Activated T-cell treated with anti-CD3 and anti-CD28 coated beads for 4 hours (primary cell): ENCODE measurements at places on chromosomes 4 and X.

DNA sequence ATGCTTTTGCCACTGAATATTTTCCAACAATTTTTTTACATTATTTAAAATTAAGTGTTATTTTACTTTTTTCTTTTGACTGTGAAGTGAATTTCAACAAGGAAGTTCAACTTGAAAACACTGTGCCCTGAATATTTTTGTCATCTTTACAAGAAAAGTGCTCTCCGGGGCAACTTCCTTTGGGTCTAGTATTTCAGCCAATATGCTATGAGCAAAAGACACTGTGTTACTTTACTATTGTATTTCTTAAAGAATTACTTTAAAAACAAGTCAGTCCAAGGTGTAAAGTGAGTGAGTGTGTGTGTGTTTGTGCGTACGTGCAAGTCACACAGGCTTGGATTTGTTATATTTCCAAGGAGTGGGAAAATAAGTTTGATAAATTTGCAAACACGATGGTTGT is 7.6 kb upstream of the USP53 start:
- no peak for DNase-seq

DNA sequence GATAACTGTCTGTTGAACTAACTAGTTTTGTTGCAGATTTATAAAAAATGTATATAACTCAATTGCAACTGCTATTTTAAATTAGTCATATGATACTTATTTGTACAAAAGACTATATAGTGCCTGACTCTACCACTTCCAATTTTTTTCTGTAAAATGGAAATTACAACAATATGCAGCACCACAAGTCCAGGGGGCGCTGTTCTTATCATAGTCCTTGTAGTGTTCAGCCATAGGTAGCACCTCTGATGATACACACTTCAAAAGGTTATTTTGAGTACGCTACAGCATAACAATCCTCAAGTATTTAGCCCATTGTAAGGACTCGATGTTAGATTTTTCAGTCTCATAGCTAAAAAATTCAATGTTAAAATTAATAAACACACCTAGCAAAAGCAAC is 174.9 kb downstream of the CORIN start:
- no peak for DNase-seq

DNA sequence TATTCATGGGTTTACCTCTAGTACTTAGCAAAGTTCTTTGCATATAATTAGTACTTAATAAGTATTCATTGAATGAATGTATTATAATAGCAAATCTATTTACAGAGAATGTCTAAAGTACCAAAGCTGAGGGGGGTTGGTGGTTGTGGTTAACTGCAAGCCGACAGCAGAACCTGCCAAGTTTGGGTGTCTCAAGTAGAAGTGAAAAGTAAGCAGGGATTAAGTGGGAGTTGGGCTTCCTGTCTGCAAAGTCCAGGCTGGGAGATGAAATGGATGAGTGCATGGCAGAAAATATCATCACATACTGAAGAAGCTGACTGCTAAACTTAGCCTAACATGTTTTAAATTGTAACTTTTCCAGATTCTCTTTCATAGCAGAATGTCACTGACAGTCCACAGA is 169.6 kb downstream of the CAMK2D start:
- no peak for DNase-seq

DNA sequence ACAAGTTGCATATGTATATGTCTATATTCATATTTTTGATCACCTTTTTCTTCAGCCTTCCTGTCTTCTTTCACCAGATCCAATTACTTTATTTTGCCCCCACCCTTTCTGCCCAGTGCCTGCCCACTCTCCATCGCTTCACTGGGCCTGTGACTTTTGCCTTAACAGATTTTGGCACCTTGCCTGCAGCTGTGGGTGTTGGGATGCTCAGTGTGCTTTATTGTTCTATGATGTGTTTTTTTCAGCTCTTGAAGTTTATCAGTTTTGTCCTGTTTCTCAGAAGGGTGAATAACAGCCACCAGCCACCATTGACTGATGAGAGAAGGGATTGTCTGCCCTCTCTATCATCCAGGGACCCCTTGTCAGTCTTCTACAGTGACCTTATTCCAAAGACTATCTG is 77.2 kb upstream of the GALNT7 start:
- no peak for DNase-seq

DNA sequence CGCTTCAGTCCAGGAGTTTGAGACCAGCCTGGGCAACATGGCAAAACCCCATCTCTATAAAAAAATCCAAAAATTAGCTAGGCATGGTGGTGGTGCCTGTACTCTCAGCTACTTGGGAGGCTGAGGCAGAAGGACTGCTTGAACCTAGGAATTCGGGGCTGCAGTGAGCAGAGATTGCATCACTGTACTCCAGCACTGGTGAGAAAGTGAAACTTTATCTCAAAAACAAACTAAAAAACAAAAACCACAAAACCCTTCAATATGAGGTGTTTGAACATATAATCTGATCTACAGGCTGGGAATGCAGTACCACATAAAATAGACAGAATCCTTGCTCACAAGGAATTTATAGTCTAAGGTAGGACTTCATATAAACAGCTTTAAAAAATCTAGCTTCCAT is 103.9 kb downstream of the PDS5A start:
- no peak for DNase-seq

GRCh38 chrX:97494756-97495372 is 611.2 kb downstream of the RPA4 start:
- DNase-seq: no peak

DNA sequence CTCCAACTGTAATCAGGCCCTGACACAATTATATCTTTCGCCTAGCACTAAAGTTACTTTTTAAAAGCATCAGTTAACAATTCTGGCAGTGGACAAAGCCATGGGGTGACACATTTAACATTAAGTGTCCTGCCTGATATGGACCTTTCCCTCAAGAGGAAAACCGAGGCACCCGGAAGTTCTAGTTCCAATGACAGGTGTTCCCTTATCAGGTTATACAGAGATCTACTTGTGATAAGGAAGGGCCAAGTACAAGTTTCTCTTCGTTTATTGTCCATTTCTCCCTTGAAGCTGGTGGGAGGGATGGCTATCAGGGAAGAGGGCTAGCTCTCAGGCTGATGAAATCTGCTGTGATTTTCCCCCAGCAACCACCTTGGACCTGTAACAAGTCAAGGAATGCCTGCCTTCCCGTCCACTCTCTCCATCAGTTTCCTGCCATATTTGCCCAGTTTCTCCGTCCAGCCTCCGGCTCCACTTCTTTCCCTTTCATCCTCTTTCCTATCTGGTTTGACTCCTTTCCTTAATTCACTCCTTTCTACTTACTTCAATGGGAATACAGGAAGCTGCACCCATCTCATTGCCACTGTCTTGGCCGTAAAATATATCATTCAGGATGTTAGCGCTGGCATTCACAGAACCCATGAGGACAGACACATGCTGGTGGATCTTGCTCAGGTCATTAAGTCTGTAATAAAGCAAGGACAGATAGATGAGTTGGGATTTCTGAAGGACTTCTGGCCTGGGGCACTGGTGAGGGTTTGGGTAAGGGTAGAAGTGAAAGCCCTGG is 95.0 kb downstream of the DGKK start:
- DNase-seq: no peak

GRCh38 chr4:655464-656151 is 18.5 kb downstream of the ATP5ME start:
- DNase-seq: no peak

GRCh38 chr4:39032218-39033085 is at the start of gene TMEM156:
TMEM156 (minus strand) TSS chr4:39032409; CDS start chr4:39032313, 96 bp downstream.
- no peak for DNase-seq

- no peak for DNase-seq
These were observed 3.2 kb downstream of the KLHL2 start for GRCh38 chr4:165210566-165210965.

GRCh38 chrX:115894087-115894486 is 276.5 kb upstream of the AGTR2 start:
- no peak for DNase-seq

GRCh38 chr4:113349430-113349829 is 300.0 kb downstream of the ANK2 start:
- DNase-seq: no peak

GRCh38 chr4:178808106-178808505 is 1365.9 kb upstream of the AGA start:
- no peak for DNase-seq

- no peak for DNase-seq
These were observed 46.3 kb upstream of the BCLAF3 start for GRCh38 chrX:20037186-20037585.

- no peak for DNase-seq
These were observed 15.2 kb downstream of the GUCY1A1 start for GRCh38 chr4:155681886-155682285.

GRCh38 chr4:176675810-176676209 is 116.9 kb downstream of the VEGFC start:
- DNase-seq: no peak

DNA sequence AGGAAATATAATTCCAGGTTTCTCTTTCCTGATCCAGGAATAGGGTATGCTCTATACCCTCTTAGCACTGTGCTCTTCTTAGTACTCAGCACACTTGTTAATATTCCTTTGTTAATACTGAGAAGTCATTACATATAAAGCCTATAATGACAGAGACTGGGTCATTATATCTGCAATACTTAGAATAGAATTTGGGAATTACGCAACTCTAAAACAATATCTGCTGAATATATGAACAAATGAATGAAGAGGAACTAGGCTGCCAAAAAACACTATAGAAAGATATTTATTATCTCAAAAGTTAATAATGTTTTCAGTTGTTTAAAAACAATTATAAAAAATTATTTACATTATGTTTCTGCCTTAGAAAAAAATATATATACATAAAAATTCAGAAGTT is 36.4 kb upstream of the ANKRD50 start:
- DNase-seq: no peak

GRCh38 chrX:11066812-11067211 is 44.3 kb upstream of the HCCS start:
- DNase-seq: no peak

DNA sequence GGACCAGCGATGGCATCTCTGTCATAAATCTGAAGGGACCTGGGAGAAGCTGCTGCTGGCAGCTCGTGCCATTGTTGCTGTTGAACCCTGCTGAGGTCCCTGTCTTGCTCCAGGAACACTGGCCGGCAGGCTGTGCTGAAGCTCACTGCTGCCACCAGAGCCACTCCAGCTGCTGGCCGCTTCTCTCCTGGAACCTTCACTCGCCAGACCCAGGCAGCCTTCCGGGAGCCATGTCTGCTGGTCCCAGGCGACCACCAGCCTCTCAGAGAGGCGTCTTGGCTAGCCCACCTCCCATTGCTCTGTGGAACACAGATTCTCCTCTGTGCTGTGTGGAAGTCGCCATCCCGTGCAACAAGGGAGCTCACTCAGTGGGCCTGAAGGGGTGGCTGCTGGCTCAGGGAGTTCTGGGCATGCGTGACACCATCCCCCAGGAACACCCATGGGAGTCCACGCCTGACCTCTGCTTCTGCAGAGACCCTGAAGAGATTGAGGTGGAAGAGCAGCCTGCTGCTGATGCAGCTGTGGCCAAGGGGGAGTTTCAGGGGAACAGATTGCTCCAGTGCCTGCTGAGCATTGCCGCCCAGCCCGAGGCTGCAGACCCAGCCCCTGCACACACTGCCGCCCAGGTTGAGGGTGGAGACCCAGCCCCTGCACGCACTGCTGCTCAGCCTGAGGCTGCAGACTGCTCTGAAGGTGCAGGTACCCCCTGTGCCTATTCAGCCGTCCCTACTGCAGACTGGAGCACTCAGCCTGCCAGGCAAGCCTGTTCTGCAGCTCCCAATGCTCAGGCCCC is 33.1 kb upstream of the CYP4V2 start:
- no peak for DNase-seq

DNA sequence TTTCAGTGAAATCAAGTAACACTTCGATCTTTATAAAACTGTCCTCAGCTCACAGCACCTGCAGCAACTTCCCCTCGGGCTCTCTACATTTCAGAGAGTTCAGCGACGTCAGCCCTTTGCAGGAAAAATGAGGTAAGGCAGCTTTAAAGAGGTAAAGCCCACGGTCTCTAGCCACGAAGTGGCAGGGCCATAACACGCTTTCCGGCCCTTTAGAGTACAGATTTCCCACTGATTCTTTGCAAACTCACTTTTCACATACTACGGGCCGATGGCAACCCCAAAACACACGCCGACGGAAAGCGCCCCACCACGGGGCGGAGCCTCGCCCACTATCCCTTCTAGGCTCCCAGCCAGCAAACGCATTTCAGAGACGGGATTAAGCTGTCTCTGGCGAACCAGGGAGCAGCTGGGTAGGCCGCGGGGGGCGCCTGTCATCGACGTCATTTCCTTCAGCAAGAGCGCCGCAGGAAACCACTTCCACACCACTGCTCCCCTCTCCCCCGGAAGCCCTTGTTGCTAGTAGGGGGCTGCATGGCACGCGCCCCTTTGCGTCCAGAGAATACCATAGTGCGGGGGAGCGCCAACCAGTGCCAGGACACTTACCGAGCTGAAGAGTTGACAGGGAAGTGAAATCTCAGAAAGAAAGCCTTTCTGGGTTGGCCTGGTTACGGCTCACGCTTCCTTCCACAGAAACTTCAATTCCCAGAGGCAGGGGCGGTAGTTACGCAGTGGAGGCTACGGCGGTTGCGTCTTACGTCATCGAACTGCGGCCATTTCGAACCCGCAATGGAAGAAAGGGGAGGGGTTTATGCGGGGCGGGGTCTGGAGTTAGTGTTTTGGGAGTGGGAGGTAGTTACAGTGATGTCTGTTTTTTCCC is at the start of gene TRMT10A:
TRMT10A (minus strand) TSS at position 730 of the 877 bp plus-strand sequence. CDS start 4,701 bp downstream, outside the sequence.
- DNase-seq: peak; percentile 96

GRCh38 chr4:124253080-124253479 is 459.5 kb downstream of the ANKRD50 start:
- no peak for DNase-seq

GRCh38 chr4:115233600-115233999 is 120.2 kb upstream of the NDST4 start:
- DNase-seq: no peak

GRCh38 chr4:103721251-103721650 is 1.5 kb upstream of the TACR3 start:
- DNase-seq: no peak

- DNase-seq: no peak
These were observed 17.9 kb upstream of the NSUN7 start for GRCh38 chr4:40731792-40732245.

DNA sequence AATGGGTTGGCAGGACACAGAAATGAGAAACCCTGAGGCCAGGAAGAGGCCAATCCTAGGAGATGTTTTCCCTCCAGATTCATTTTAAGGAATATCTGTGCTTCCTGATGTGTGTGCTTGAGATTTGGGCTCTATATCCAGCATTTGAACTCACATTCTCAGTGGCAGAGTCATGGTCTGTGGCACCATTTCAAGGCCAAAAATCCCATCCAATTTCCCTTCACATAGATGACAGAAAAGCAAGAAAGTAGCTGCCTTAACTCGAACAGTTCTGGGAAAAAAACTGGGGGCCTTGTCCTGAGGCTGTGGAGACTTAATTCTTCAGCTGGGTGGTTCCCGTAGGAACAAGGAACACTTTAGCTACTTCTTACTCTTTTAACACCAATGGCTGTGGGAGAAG is 27.4 kb downstream of the TAF7L start:
- no peak for DNase-seq
